ENCODE measurements at places on chromosomes 7 and 10. TPM values are rescaled to one million over a fixed set of nuclear protein-coding genes. Genes with fewer than 3 reads are reported as not detected.

GRCh38 chr7:37424521-37424920 lies 24.1 kb downstream of the ELMO1 start:
- H3K27me3 ChIP-seq: no peaks in the 10 kb centered on the region
- no peak overlapping the region for H3K27ac ChIP-seq
- H3K4me1 ChIP-seq: peaks cover 7% of the 10 kb centered on the region
- no peaks in the 10 kb centered on the region for H3K36me3 ChIP-seq
- DNase-seq: no peak

DNA sequence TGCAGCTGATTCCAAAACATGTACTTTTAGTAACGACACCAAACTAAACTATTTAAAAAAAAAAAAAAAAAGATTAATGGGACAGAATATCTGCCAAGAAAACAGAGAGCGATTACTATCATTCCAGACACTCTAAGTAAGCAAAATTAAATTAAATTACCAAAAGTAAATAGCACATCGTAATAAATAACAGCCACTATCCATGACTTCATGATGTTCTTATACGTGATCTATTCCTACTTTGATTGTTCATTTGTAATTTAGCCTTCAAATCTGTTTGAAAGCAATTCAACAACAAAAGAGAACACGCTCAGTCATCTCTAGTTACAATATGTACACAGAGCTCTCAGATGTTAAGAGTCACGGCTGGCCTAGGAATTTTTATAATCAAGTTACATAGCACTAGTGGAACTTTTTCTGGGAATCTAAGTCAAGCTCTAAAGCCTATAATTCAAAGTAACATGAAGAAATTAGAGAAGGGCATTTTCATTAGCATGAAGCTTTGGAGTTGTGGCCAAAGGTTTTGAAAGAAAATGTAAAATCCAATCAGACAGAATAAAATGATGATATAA lies 241.7 kb upstream of the NEBL start:
- H3K36me3 ChIP-seq: no peaks in the 10 kb centered on the region
- no peak overlapping the region for H3K27ac ChIP-seq
- DNase-seq: no peak
- H3K27me3 ChIP-seq: no peaks in the 10 kb centered on the region
- no peak overlapping the region for H3K4me3 ChIP-seq
- H3K4me1 ChIP-seq: no peaks in the 10 kb centered on the region

The RAB19 gene
- 1.2 TPM for total RNA-seq

DNA sequence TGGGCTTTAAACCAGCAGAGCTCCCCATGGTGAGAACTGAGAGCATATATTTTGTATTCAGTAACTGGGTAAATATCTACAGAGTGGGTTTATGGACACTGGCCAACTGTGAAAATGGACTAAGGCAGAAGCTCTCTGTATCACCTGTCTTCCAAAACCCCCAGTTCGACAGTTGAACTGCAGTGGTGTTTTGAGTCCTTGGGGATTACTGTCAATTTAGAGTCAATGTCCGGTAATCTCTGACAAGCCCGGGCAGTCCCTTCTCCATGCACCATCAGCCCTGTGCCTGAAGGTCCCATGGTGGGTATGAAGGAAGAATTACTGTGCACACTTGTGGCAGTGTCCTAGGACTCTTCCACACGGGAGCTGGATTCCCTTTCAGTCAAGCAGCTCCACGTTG lies 235.0 kb downstream of the CCSER2 start:
- no peak for DNase-seq
- no peak overlapping the region for H3K27ac ChIP-seq
- H3K4me3 ChIP-seq: no peak overlapping the region
- no peaks in the 10 kb centered on the region for H3K36me3 ChIP-seq

The C10orf67 gene
- total RNA-seq: 0.11 TPM

- no peaks in the 10 kb centered on the region for H3K4me1 ChIP-seq
- no peak overlapping the region for H3K4me3 ChIP-seq
- H3K27me3 ChIP-seq: no peaks in the 10 kb centered on the region
- no peaks in the 10 kb centered on the region for H3K36me3 ChIP-seq
- no peak overlapping the region for H3K27ac ChIP-seq
These were observed 154.4 kb upstream of the MKLN1 start for GRCh38 chr7:131173145-131173890.

The ASB13 gene
- total RNA-seq: 18.3 TPM

DNA sequence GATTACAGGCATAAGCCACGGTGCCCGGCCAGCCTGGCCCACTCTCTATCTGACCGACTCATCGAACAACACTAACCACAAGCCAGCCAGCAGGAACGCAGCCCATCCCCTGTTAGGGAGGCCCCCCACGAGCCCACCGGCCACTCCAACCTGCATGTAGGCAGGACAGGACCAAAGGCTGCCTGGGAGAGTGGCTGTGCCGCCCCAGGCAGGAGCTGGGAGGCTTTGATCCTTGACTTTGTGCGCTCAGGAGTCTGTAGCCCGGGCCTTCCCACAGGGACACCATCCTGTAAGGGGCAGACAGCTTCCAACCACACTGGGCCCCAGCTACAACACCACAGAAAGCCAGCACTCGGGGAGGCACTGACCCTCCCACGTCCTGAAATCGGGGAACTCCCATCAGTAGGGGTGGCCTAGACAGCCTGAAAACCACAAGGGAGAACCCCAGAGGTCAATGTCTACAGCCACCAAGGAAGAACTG lies 29.4 kb downstream of the GRID1 start:
- no peak for DNase-seq
- H3K27ac ChIP-seq: no peak overlapping the region
- H3K36me3 ChIP-seq: no peaks in the 10 kb centered on the region
- no peaks in the 10 kb centered on the region for H3K27me3 ChIP-seq
- H3K4me3 ChIP-seq: no peak overlapping the region

Measured in cardiac muscle cell (in vitro differentiated cells and primary cell).